Esophagus mucosa (tissue), 1 donor: ENCODE measurements at places on chromosomes 13 and 19. TPM values are rescaled to one million over a fixed set of nuclear protein-coding genes. Genes with fewer than 3 reads are reported as not detected.

The CLEC4M gene
- total RNA-seq = not detected

GRCh38 chr13:78102121-78102677 is 183.6 kb upstream of the EDNRB start:
- ATAC-seq = peak; percentile 13

DNA sequence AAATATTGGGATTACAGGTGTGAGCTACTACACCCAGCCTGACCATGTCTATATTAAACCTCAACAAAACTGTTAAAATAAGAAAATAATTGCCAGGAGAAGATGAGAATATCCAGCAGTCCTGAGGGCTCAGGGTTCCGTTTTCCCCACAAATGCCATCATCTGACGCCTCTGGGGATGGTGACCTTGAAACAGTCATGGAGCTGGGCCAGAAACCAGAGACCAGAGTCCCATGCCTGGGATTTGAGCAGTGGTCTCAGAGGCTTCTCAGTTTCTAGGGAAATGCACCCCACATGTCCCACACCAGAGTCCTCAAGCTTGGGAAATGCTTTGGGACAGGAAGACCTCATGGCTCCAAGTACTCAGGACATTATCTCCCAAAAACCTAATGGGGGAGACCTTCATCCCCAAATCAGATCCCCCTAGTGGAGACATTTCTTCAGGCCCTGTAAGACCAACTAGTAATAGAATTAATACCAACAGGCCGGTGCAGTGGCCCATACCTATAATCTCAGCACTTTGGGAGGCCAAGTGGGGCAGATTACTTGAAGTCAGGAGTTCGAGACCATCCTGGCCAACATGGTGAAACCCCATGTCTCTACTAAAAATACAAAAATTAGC is 2.9 kb upstream of the MAP1S start:
- ATAC-seq = no peak

DNA sequence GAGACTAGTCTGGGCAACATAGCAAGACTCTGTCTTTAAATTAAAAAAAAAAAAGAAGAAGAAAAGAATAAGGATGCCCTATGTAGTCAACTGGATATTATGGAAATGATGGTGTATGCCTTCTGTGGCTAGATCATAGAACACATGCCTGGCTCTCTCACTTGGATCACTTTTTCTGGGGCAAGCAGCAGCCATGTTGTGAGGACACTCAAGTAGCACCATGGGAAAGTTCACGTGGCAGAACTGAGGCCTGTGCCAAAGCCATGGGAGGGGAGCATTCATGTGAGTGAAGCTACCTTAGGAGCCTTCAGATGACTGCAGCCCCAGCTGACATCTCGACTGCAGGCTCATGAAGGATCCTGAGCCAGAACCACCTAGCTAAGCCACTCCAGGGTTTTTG is 12.0 kb downstream of the PLAUR start:
- ATAC-seq = no peak

GRCh38 chr19:6343462-6343861 is 10.1 kb upstream of the ACER1 start:
- ATAC-seq = no peak

GRCh38 chr19:34226036-34226435 is 28.3 kb upstream of the GARRE1 start:
- ATAC-seq = no peak

DNA sequence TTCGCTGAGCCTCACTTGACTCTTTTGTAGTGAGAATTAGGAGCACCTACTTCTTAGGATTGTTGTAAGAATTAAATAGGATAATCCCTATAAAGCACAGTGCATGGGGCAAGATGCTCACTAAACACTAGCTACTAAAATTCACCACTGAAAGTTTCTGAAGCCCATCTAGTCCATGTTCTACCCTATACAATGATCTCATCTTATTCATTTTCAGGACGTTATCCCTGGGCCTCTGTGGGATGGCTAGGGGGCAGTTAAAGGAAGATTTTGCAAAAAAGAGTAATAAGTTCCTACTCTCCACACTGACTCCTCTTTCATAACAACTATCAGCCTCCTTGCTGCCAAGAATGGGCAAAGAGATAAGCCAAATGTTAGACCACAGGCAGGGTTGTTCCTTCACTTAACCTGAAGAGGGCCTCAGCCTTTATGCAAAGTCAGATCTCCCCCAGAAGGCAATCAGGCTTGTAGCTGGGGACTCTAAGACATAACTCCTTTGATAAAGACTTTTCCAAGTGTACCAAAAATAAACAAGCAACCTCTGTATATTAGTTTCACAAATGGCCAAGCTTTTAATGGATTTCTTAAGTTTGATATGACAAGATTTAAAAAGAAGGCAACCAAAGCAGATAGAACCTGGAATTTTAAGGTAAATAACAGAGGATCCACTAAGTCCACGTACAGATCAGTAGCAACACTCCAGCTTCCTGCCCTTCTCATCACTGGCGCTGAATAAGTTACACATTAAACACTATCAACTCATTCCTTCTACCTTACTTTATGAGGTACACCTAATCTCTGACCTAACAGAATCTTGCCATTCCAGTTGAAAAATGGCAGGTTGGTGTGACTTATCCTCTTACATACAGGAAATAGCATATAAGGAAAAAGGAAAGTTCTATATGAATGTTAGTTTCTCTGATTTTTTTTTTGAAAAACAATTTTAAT is 44.4 kb downstream of the ELF1 start:
- peak; percentile 83 for ATAC-seq

- ATAC-seq = no peak
Measured at GRCh38 chr13:112103961-112104880, 37.3 kb downstream of the SOX1 start.

DNA sequence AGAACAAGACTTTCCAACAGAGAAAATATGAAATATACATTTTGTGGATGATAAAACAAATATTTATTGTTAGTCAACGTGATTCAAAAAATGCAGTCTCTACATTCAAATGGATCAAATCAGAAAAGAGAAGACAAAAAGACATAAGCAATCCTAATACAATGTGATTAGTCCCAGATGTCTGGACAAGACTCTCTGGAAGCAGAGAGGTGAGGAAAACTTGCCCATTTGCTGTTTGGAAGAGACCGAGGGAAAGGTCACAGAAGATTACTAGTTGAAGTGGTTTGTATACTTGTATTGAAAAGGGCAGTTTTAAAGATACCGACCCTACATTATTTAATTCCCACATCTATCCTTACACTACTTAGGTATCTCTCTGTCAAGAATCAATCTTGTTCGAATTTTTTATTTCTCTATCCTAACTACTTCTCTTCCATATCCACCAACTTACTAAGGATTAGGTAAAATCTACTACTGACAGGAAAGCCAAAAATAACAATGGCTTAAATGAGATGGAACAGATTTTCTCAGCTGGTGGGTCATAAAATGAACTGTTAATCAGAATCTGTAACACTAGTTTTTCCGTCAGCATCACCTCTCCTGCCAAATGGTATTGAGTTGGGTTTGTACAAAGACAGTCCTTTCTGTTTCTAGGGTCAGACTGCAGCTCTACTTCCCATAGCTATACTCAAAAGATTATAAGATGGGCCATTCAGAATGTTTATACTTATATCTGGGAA is 497.1 kb downstream of the DCT start:
- no peak for ATAC-seq
